ENCODE measurements at places on chromosomes 2 and 18.

- DNase-seq: no peak
Measured at GRCh38 chr2:49933711-49934110, 779.4 kb upstream of the FSHR start.

DNA sequence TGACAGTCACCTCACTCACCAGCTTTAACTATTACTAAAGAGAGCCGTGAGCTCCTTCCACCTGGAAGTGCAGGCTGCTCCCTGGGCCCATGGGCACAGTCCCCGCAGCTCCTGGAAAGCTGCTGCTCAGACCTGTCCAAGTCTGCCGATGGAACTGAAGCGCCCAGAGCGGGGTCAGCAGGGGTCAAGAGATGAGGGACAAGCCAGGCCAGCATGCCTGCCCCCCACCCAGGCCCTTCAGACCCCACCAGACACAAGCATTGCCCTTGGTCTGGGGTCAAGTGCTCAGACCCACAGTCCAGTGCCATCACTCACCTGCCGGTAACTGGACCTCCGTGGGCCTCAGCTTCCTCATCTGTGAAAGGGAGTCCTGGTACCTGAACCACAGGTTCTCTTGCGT is 59.9 kb downstream of the BIN1 start:
- DNase-seq: no peak

DNA sequence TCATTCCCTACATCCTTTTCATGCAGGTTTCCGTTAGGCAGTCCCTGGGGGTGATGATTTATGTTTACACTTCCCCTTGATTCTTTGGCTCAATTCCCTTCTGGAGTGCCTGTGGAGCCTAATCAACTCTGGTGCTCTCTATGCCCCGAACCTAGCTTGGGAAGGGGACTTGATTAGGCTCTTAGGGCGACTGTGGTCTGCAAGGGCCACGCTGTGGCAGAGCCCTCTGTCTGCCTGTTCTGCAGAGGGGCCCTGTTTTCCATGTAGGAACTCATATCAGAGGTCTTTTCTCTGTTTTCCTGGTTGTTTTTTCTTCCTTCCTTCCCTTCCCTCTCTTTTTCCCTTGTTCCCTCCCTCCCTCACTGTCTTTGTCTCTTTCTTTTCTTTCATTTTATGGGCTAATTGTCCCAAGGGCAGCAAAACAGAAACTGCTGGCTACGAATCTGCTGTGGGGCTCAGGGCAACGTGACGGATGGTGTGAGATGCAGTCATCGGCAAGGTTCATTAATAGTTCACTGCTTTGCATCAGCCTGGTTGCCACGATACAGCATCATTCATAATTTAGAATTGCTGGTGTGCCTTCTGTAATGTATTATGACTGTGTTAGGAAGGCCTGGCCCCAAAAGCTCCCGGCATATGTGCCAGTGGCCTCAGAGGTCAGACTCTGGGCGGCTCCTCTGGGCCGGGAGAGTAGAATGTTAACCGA is 134.5 kb downstream of the NAPG start:
- DNase-seq: no peak

- DNase-seq: no peak
Measured at GRCh38 chr2:215397632-215398341, 38.1 kb downstream of the FN1 start.

- DNase-seq: no peak
Measured at GRCh38 chr2:46462936-46463335, 16.4 kb upstream of the TMEM247 start.

- DNase-seq: no peak
Measured at GRCh38 chr2:217685255-217685605, 317.6 kb downstream of the TNS1 start.

GRCh38 chr2:159571540-159572260 is 44.6 kb downstream of the BAZ2B start:
- no peak for DNase-seq

GRCh38 chr2:124027182-124027581 is 2.1 kb downstream of the CNTNAP5 start:
- DNase-seq: peak; percentile 50

DNA sequence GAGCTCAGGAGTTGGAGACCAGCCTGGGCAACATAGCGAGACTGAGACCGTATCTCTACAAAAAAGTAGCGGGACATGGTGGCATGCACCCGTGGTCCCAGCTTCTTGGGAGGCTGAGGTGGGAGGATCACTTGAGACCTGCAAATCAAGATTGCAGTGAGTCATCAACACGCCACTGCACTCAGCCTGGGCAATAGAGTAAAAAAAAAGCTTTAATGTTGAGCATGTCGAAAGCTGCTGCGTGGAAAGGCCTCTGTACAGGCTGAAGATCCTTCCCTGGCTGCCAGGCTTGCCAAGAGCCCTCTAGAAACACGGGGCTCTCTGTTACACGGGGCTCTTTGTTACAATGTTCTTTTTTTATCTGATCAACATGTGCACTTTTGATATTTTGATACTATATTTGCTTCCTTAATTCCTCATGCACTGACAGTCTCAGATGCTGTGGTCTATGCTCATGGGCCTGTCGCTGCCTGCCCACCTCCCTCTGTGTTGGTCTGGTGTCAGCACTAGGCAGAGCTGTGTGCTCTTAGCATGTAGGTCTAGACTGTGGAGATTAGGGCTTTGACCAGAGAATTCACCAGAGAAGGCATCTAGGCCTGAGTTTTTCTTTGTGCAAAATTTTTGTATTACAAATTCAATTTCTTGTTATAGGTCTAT is 18.7 kb downstream of the CLK1 start:
- no peak for DNase-seq

- DNase-seq: no peak
Measured at GRCh38 chr18:48666613-48667012, 127.8 kb downstream of the CTIF start.

DNA sequence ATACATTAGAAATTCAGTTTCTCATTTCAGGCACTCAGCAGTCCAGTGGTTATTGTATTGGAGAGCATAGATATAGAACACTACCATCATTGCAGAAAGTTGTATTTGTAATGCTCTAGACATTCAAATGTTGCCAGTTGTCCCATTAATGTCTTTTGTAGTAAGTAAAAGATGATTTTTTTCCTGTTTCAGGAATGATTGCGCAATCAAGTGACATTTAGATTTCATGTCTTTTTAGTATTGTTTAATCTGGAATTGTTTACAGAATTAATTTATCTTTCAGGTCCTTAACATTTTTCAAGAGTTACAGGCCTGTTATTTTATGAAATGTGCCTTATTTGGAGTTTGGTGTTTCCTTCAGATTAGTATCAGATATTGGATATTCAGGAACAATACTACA is 134.7 kb downstream of the MSTN start:
- no peak for DNase-seq

DNA sequence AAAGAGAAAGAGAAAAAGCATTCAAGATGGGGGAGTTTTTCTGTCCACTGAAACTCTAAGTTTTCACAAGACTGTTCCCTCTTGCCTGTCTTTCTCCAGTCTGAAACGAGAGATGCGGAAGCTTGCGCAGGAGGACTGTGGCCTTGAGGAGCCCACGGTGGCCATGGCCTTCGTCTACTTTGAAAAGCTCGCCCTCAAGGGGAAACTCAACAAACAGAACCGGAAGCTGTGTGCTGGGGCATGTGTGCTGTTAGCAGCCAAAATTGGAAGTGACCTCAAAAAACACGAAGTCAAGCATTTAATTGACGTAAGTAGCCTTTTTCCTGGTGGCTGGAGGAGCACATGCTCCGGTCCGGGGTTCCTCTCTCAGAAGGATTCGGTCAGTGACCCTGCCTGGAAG is 118.3 kb downstream of the CABLES1 start:
- no peak for DNase-seq

DNA sequence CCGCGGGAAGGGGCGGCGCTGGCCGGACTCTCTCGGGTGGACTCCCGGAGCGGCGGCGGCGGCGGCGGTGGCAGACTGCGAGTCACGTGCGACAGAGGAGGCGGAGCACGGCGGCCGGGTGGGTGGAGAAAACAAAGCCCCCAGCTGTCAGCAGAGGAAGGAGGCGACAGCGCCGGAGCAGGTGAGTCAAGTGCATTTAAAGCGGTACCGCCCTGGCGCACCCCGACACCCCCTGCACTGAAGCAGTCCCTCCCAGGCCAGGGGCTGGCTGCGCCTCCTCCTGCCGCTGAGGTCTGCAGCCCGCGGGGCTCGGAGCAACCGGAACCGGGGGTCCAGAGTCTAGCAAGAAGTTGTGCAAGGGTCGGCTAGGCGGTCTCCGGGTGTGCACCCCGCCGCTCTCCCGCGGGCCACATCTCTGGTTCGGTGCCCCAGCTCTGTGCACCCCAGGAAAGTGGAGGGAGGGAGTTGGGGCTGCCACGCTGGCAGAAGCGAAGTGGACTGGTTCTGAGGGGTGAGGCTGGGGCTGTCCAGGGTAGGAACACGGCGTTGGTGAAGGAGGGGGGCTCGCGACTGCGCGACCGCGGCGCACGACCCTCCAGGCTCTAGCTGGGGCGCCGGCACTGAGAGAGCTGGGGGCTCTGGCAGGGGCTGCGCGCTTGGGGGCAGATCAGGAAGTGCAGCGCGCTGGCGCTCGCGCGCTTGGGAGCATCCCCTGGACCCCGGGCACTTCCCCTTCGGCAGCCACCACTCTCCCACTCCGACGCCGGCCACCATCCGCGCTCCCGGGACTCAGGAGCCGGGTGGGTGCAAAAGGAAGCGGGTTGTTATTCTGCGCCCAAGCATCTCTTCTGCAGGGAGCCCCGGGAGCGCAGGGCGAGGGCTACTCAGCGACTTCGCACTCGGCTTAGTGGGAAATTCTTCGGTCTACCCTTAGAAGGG is 64.0 kb upstream of the MAPRE2 start:
- DNase-seq: peak; percentile 58

DNA sequence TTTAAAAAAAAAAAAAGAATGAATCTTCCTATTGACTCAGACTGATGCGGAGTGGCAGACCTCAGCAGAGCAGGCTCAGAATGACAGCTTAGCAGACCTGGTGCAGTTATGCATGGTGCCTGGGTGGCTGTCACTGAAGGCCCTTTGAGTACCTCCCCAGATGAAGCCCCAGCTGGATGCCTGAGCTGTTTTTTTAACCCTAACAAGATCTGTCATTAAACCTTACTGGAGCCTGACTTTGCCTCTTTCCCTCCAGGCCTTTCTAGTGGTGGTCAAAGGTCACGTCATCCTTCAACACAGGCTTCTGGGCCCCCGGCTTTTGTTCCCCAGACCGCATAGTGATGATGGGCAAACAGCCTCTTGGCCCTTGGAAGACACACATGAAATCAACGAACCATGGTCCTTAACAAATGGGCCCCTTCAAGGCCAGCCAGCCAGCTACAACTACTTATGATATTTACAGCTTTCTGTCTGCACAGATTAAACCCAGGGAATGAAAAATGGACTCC is 138.3 kb upstream of the CYP1B1 start:
- no peak for DNase-seq

DNA sequence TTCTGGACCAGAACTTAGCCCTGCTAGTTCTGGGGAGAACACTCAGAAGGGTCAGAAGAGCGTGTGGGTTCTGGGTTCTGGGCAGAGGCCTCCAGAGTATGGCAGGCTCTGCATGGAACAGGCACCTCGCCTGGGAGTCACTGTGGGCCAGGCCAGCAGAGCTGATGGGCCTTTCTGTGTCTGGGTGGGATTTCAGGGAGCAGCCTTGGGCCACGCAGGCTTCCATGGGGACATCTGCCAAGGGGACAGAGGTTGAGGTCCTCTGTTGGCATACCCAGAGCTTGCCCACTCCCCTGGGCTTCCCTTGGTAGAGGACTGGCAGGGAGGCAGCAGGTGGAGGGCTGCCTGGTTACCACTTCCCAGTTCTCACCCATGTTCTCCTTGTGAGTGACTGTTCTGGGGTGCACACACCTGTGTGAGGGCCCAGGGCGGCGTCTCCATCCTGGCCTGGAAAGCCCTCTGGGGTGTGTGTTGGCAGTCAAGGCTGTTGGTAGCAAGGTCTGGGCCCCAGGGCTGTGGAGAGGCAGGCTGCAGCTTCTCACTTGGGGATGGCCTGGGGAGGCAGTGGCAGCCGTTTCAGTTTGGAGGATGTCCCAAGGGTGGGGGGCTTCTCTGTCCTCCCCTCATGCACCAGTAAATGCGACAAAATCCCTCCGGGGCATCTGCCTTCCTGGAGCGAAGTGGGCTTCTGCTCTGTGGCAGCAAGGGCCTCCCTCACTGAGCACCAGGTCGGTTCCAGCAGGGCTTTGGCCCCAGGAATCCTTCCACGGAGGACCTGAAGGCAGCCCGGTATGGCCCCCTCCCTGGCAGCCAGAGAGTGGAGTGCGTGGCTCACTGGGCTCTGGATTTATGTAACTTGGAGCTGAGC is 74.6 kb upstream of the HDAC4 start:
- DNase-seq: no peak

DNA sequence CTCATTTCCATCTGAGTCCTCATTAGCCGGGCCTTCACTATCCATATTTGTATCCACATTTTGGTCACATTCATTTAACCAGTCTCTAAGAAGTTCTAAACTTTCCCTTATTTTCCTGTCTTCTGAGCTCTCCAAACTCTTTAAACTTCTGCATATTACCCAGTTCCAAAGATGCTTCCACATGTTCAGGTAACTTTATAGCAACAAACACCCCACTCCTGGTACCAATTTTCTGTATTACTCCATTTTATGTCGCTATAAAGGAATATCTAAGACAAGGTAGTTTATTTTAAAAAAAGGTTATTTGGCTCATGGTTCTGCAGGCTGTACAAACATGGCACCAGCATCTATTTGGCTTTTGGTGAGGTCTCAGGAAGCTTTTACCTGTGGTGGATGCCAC is 38.8 kb upstream of the AGFG1 start:
- DNase-seq: no peak

DNA sequence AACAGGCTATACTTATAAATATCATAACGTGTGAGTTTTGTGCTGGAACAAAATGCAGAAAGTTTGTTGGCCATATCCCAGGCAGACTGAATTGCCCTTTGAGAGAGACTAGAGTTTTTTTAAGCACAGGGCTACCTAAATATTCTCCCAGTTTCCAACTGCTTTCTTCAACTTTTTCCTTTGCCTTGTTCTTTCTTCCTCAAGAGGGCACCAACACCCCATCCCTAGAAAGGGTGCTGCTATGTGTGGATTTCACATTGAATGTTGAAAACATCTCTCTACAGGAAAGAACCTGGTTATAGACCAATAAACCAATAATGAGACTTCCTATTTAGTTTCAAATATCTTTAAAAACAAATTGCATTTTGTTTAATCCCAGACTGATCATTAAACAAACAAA is 87.9 kb downstream of the ICOS start:
- peak; percentile 38 for DNase-seq

DNA sequence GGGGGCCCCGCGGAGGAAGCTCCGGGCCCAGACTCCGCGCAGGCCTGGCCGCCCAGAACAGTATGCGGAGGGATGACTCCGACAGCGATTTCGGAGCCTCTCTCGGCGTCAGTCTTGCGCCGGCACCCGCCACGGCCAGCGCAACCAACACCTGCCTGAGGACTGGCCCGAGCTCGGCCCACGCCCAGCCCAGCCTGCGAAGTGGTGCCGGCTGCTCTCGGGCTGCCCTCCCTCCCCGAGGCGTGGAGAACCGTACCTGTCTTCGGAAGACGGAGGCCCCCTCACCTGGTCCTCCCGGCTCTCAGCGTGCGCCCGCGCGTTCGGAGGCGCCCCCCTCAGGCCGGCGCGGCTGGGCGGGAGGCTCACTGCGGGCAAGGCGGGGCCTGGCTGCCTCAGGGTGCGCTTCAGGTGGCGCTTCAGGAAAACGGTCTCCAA is at the start of gene M1AP:
TSS of gene M1AP (minus strand) at position 322 of the 435 bp plus-strand sequence. CDS start 8,055 bp downstream, outside the sequence.
- no peak for DNase-seq
